GM23248 (cell line): ENCODE measurements at places on chromosomes 6 and 20. TPM values are rescaled to one million over a fixed set of nuclear protein-coding genes. Genes with fewer than 3 reads are reported as not detected.

Gene PAK1IP1
- total RNA-seq: 16.6 and 22.8 TPM in 2 replicates

Gene BPIFA2
- not detected in 2 replicates for total RNA-seq

- no peaks in the 10 kb centered on the region for H3K36me3 ChIP-seq
- H3K27me3 ChIP-seq: no peaks in the 10 kb centered on the region
- peak; percentile 34 for DNase-seq
- H3K27ac ChIP-seq: peak overlapping the region; percentile 12; the same call in 1 of the 2 replicates
- H3K4me1 ChIP-seq: peaks cover 37% of the 10 kb centered on the region
- no peak overlapping the region for H3K4me3 ChIP-seq
These were observed 28.2 kb upstream of the STX16 start for GRCh38 chr20:58622671-58623578.

- no peak overlapping the region for H3K27ac ChIP-seq
- H3K36me3 ChIP-seq: no peaks in the 10 kb centered on the region
- H3K27me3 ChIP-seq: no peaks in the 10 kb centered on the region
These were observed 221.8 kb downstream of the FRK start for GRCh38 chr6:115838763-115839401.

DNA sequence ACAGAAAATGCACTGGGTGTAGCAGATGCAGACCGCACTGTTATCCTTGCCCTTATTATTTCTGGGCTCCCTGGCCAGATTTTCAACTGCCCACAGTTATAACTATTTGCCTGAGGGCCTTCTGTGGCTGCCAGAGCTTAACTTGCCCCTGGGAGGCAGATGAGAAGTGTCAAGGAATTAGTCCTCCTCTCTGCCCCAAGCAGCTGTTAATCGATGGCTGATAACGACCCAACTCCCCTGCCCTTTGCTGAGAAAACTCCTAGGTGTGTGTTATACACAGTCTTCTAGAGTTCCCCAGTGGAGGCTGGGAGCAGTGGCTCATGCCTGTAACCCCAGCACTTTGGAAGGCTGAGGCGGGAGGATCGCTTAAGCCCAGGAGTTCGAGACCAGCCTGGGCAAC, 44.4 kb upstream of the SHLD1 start:
- H3K36me3 ChIP-seq: no peaks in the 10 kb centered on the region
- no peaks in the 10 kb centered on the region for H3K4me1 ChIP-seq
- no peak overlapping the region for H3K4me3 ChIP-seq
- no peak overlapping the region for H3K27ac ChIP-seq
- DNase-seq: no peak

GRCh38 chr6:163738725-163739407, 324.3 kb downstream of the QKI start:
- no peaks in the 10 kb centered on the region for H3K27me3 ChIP-seq
- DNase-seq: peak; percentile 15
- H3K27ac ChIP-seq: no peak overlapping the region
- no peak overlapping the region for H3K4me3 ChIP-seq
- no peaks in the 10 kb centered on the region for H3K4me1 ChIP-seq
- H3K36me3 ChIP-seq: no peaks in the 10 kb centered on the region

- peaks cover 9% of the 10 kb centered on the region for H3K4me1 ChIP-seq
- H3K36me3 ChIP-seq: no peaks in the 10 kb centered on the region
- no peaks in the 10 kb centered on the region for H3K27me3 ChIP-seq
- DNase-seq: peak; percentile 51
- peak overlapping the region; percentile 33; the same call in 1 of the 2 replicates for H3K4me3 ChIP-seq
These were observed 322.8 kb downstream of the FARS2 start for GRCh38 chr6:5584078-5584482.

GRCh38 chr6:106168097-106168888, 82.2 kb downstream of the PRDM1 start:
- no peak overlapping the region for H3K27ac ChIP-seq
- H3K36me3 ChIP-seq: no peaks in the 10 kb centered on the region
- DNase-seq: peak; percentile 25
- no peak overlapping the region for H3K4me3 ChIP-seq
- H3K27me3 ChIP-seq: no peaks in the 10 kb centered on the region

DNA sequence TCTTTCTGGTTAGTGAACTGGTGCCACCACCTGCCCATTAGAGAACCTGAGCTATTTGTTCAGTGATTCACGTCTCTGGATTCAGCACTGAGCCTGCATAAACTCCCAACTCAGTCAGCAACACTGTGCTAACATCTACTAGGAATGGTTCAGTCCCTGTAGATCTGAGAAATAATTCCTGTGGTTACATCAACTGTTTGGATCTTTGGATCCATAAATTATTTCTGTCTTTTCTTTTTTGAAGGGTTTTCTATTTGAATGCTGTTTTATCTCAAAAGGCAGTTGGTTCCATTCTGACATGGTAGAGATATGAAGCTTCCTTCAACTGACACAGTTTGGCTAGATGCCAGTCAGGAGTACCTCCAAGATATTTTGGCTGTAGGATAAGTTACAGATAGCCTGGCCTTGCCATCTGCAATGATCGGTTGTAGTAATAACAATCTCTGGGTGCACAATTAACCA, 125.9 kb downstream of the TRMT11 start:
- H3K27me3 ChIP-seq: no peaks in the 10 kb centered on the region
- H3K4me1 ChIP-seq: no peaks in the 10 kb centered on the region
- no peak overlapping the region for H3K4me3 ChIP-seq
- H3K36me3 ChIP-seq: no peaks in the 10 kb centered on the region

- H3K4me1 ChIP-seq: peaks cover 6% of the 10 kb centered on the region; the same call in 1 of the 2 replicates
- peak; percentile 89 for DNase-seq
- H3K27me3 ChIP-seq: 0 out of 2 replicates have a peak, but pooled peaks cover 6% of the 10 kb centered on the region
- H3K36me3 ChIP-seq: no peaks in the 10 kb centered on the region
- H3K27ac ChIP-seq: no peak overlapping the region
These were observed 28.3 kb downstream of the RSPO4 start for GRCh38 chr20:973785-974194.

- H3K4me3 ChIP-seq: no peak overlapping the region
- H3K4me1 ChIP-seq: no peaks in the 10 kb centered on the region
- no peak overlapping the region for H3K27ac ChIP-seq
- H3K27me3 ChIP-seq: no peaks in the 10 kb centered on the region
- DNase-seq: no peak
These were observed 61.1 kb upstream of the GTSF1L start for GRCh38 chr20:43787937-43788336.

DNA sequence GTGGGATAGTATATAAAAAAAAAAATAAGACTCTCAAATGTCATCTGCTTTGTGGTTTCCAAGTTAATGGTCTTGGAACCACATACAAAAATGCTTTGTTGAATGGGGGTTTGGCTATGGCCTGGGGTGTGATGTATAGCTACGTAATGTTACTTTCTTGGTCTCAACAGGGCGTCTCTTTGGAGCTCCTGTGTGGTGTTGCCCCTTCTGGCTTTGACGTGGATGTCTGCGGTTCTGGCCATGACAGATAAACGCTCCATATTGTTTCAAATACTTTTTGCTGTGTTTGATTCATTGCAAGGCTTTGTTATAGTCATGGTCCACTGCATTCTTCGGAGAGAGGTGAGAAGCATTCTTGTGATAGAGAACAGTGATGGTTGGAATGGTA, 457.7 kb downstream of the LMBRD1 start:
- no peak overlapping the region for H3K27ac ChIP-seq
- H3K4me3 ChIP-seq: no peak overlapping the region
- no peaks in the 10 kb centered on the region for H3K27me3 ChIP-seq
- no peaks in the 10 kb centered on the region for H3K36me3 ChIP-seq
